H54 (cell line): ENCODE measurements at places on chromosomes 2 and 18.

DNA sequence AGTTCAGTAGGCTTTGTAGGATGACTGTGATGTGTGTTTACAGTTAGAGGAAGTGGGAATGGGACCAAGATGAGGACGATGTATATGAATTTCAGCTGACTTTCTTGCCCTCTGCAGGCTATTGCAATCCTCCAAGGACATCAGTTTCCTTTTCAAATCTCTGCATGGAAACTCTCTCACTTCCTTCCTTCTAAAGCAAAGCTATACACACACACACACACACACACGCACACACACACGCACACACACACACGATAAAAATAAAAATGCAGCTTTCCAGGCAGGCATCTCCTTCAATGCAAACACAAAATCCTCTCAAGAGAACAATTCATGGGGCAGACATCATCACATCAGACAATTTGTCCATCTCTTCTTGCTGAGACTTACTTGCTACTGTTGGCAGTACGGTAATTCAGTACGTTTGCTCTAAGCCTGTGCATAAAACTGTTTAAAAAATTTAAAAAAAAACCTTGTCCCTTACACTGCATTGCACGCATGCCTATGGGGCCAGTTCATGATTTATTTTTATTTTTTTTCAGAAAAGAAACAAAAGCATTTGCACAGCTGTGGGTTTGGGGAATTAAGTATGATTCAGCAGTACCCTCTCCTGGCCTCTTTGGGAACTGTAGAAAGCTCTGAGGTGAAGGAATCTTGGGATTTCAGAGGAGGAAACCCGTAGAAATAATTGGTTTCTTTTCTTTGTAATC is 27.1 kb upstream of the ICOS start:
- peak; percentile 35 for DNase-seq

DNA sequence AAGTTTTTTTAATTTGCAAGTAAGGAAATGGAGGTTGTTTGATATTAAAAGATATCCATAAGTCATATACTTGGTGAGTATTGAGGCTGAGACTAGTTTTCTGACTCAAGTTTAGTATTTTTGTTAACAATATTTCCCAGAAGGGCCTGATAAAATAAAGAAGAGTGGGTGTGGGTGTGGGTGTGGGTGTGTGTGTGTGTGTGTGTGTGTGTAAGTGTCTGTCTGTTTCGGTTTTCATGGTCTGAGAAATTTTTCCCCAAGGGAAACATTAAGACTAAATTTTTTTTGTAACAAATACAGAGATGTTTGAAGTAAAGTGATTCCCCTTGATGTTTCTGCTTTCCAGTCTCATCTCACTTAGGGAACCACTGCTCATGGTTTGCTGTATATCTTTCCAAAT is 36.5 kb downstream of the PPM1B start:
- DNase-seq: no peak

DNA sequence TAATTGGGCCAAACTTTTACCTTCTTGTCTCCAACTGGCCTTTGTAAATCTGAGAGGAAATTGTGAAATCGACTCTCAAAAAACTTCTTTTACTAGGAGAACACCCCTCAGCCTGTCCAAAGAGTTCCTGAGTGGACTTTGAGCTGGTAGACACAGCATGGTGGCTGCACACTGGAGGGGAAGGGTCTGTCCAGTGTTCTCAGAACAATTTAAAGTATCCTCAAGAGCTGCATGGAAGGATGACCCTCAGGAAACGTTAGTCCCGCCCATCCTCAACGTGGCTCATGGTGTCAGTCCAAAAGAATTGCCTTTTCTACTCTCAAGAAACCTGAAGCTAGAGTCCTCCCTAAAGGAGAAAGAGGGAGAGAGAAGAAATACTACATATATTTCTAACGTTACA is 182.7 kb downstream of the EPHA4 start:
- no peak for DNase-seq

DNA sequence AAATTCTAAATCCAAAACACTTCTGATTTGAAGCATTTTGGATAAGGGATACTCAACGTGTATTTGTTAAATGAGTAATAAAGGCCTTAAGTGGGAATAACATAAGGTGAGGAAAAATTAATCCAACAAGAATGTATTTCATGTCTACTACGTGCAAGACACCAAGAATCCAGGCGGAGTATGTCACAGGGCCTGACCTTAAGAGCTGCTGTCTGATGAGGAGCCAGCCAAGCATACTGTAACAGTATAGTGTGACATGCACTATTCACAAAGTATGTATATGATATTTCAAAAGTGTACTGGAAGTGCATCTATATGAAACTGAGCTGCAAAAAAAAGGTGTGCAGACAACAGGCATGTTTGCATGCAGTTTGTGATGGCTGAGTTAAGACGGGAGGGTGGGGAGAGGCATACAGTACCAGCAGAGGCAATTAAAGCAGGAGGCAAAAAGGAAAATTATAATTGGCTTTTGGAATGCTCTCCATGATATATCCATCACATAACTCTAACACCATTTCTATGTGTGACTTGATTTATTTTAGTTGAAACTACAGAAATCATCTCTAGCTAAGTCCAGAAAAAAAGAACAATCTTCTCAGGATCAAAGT is 18.2 kb downstream of the IWS1 start:
- DNase-seq: no peak

GRCh38 chr18:50341443-50341842 is 33.4 kb upstream of the SKA1 start:
- DNase-seq: no peak

- DNase-seq: no peak
Observed at GRCh38 chr2:107475859-107476258, 350.8 kb upstream of the RGPD4 start.

DNA sequence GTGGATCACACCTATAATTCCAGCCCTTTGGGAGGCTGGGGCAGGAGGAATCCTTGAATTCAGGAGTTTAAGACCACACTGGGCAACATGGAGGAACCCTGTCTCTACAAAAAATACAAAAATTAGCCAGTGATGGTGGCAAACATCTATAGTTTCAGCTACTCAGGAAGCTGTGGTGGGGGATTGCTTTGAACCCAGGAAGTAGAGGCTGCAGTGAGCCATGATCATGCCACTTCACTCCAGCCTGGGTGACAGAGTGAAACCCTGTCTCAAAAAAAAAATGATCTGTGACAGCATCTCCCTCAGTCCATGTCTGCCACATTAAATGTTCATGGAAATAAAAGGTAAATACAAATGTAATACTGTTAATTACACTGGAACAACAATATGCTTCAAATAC is 121.4 kb upstream of the COL5A2 start:
- DNase-seq: no peak
